ENCODE measurements at places on chromosomes 2 and 18.

DNA sequence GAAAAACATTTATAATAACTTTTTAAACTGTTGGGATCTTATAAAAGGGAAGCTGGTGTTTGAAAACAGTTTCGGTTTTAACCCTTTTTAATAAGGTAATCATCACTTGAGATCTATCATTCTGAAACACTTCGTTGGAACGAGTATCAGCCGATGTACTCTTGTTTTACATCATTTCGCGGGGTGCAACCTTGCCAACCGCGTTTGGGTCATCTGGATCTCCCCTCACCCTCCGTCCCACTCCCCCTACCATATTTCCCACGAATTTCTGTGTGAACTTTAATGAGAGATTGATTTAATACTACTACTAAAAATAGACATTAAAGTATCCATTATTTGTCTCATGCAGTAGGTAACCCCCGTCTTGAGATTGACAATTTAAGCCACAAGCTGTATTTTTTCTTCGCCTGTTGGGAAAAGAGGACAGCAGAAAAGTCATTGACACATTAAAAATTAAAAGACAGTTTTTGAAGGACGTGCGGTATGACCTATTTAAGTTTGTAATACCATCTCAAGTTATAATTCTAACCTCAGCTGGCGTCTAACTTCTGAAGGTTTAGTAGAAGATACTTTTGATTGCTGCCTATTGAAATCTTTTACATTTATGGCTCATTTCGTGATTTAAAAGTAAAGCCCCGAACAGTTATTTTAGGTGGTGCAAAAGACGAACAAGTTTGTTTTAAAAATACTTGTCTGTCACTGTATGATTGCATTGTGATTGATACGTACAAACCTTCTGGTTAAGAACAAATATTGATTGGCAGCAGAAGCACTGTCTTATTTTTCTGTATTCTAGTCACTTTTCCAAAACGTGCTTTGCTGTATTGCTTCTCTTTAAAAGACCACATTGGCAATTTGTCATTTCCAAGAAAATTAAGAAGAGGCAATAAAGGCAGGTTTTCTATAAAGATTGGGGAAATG lies 1.5 kb downstream of the CREB1 start:
- DNase-seq = no peak

DNA sequence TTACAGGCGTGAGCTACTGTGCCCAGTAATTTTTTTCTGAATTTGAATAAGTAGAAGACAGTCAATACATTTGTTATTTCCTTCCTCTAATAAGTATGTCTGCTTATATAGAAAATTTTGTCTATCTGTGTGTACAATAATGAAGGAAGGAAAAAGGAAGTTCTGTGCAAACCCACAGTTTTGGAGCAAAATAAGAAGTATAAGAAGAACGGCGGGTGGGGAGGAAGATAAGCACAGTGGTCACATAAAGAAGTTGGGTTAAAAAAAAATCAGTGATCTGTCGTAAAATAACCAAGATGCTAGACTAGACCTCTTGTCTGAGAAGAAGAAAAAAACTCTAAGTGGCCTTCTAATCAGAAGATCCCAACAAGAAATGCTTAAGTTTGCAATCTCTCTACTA lies 20.2 kb downstream of the MGAT4A start:
- DNase-seq = peak; percentile 48

GRCh38 chr18:79506191-79507075 lies 110.7 kb downstream of the NFATC1 start:
- DNase-seq = no peak

GRCh38 chr2:70078384-70078783 lies 8.9 kb upstream of the PCBP1 start:
- peak; percentile 58 for DNase-seq

GRCh38 chr18:56891870-56892269 lies 240.7 kb downstream of the WDR7 start:
- DNase-seq = no peak

DNA sequence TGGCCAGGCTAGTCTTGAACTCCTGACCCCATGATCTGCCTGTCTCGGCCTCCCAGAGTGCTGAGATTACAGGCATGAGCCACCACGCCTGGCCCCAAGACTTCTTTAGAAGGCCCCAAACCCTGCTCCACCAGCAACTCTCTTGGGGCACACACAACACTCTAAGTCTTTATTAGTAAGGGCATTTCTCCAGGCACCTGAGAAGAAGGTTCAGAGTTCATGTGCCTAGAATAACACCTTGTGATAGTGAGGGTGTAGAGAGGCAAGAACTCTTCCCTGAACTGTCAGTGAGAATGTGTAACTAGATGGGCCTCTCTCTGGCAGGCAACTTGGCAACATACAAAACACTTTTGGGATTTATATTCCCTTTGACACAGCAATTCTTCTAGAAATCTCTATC lies 43.8 kb downstream of the SH2D6 start:
- no peak for DNase-seq

DNA sequence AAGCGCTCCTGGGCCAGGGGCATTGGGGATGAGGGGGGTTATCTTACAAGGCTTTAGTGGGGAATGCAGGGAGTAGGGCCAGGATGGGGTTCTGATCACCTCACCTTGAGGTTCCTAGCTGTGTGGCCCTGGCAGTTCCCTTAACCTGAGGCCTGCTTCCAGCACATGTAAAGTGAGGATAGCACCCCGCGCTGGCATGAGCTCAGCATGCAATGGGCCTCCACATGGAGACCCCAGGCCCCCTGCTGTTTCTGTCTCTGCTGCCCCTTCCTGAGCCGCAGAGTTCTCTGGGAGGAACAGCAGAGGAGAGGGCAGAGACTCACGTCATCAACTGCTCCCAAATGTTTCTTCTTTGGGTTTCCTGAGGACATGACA lies 8.6 kb upstream of the TEX51 start:
- DNase-seq = no peak

DNA sequence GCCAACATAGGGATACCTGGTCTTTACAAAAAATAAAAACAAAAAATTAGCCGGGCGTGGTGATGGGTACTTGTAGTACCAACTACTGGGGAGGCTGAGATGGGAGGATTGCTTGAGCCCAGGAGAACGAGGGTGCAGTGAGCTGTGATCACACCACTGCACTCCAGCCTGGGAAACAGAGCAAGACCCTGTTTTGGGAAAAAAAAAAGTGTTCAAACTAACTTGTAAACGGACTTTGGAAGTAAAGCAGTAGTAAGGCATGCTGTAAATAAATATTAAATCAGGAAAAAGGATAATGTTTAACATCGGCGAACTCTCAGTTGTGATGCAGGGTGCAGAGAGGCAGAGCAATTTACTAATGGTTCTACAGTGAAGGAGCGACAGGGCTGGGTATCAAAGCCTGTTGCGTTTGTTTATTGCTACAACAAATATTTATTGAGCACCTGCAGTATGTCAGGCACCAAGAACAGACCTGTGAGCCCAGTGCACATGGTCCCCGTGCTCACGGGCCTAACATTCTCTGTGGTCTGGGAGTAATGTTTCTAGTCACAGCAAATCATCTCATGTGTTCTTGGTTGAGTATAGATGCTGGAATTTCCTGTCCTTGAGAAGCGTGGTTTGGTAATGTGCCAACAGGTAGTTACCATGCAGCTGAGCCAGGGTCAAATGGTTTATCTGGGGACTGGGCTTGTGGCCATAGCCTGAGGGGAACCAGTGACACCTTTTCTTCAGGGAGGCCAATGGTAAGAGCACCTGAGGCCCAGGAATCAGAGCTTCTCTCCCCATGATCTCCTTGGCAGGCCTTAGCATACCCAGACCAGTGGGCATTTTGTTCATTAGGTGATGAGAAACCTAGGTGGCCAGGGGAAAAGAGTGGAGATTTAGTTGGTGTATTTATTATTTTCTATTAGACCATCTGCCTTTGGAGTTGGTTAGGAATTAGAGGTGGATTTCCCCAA lies 27.9 kb upstream of the GREB1 start:
- DNase-seq = no peak

GRCh38 chr2:99680946-99681345 lies 191.1 kb upstream of the REV1 start:
- peak; percentile 8 for DNase-seq

DNA sequence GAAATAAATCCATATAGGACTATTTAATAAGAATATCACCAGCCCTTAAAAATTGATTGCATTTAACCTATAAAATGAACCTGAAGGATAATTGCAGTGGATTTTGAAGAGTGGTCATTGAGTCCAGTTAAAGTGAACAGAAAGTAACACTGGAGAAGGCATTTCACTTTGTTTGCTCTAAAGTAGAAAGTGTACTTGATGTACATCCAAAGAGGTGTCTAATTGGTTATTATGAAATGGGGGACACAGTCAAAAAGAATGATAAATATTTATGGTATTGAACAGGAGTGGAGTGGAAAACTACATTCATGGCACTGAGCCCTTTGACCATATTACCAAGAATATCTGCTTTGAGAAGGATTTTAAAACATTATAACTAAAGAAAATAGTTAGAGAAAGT lies 28.2 kb upstream of the MAP2 start:
- DNase-seq = no peak

DNA sequence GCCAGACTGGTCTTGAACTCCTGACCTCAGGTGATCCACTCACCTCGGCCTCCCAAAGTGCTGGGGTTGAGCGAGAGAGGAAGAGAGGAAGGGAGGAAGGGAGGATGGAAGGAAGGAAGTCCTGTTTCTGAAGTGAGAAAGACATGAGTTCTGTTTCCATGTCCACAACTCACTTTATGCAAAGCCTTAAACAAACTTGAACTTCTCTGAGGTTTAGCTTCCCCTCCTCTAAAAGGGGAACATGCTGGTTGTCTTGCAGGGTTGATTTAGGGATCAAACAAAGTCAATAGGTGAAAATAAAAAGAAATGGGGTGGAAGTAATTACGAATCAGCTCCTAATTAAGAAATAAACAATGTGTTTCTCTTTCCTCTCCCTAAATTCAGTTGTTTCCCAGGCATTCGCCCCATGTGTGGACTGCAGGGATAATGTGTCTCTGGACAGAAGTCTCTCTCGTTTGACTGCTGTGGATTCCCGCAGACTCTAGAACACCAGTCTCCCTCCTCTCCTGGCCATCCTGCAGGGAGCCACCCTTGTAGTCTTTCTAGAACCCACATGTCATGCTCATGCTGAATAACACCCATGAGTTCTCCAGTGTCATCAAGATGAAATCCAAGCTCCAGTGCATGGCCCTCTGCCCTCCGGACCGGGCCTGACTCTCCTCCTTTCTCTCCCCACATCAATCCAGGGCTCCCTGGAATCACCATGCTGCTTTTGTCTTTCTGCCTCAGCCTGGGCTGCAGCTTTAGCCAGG lies 229.3 kb upstream of the TRIB2 start:
- DNase-seq = no peak

- no peak for DNase-seq
These were observed 151.7 kb upstream of the POU3F3 start for GRCh38 chr2:104702031-104702850.

- no peak for DNase-seq
These were observed 76.0 kb downstream of the RNF144A start for GRCh38 chr2:6993229-6993640.

- DNase-seq = no peak
These were observed 77.2 kb upstream of the HS6ST1 start for GRCh38 chr2:128395640-128396499.
